ENCODE measurements at places on chromosomes 2 and 18.

- DNase-seq = peak; percentile 19
These were observed 1.7 kb upstream of the PPP4R1 start for GRCh38 chr18:9616049-9616448.

- no peak for DNase-seq
These were observed 220.3 kb downstream of the ANAPC1 start for GRCh38 chr2:111663471-111664274.

GRCh38 chr2:235300368-235301201 is 193.3 kb upstream of the AGAP1 start:
- no peak for DNase-seq

- DNase-seq = no peak
These were observed 481.1 kb downstream of the CBLN2 start for GRCh38 chr18:72063001-72063400.

DNA sequence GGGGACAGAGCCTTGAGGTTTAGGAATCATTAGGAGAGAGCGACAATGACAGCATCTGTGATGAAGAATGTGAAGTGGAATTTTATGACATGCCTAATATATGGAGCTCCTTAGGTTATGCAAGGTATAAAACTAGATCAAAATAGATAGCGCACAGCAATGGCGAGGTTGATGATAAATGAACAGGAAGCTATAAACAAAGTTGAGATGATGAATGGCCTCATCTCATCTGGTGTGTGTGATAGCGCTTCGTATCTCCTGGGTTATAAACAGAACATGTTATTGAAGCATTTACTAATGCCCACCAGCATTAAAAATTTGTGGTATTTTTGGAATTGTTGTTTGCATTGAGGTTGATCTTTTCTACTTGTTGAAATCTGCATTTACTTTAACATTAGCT is 231.5 kb downstream of the LTBP1 start:
- no peak for DNase-seq

GRCh38 chr2:166193407-166193806 is 65.6 kb upstream of the SCN1A start:
- no peak for DNase-seq

- no peak for DNase-seq
These were observed 23.7 kb downstream of the TMEM127 start for GRCh38 chr2:96241900-96242611.

GRCh38 chr2:68994864-68995263 is 18.1 kb upstream of the ANTXR1 start:
- no peak for DNase-seq

DNA sequence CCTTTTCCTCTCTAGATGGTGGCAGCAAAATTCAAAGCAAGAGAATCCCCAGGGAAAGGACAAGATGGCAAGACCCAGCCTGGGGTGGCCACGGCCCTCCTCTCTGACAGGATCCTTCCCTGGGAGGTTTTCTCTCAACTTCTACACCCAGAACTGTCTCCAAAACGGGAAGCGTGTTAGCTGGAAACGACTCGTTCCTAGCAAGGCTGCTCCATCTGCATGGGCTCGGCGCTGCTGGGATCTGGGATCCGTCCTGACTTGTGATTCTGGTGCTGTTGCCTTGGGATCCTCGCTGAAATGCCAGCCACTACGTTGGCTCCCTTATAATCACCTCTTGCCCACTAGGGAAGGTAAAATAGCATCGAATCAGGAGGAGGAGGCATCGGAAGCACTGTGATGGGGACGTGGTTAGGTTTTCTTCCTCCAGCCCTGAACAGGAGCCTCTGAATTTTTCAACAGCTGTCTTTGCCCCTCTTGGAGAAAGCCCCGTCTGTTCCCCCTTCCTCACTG is 514.8 kb upstream of the MYT1L start:
- no peak for DNase-seq

DNA sequence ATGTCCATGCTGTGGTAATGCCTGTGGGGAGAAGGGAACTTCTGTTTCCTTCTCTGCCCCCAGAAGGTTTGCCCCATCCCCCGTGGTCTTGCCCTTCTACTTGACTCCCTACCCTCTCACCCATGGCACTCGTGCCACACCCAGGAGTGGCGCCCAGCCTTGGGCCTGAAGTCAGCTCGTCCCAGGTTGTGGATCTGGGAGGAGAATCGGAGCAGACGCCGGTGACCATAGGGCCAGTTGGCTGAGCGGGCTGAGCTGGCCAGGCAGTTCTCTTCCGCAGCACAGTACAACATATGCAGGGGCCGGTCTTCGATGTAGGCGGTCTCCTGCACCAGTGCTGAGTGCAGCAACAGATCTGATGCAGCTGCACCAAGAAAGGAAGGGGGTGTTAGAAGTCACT is 4.7 kb downstream of the HTRA2 start:
- DNase-seq = no peak

DNA sequence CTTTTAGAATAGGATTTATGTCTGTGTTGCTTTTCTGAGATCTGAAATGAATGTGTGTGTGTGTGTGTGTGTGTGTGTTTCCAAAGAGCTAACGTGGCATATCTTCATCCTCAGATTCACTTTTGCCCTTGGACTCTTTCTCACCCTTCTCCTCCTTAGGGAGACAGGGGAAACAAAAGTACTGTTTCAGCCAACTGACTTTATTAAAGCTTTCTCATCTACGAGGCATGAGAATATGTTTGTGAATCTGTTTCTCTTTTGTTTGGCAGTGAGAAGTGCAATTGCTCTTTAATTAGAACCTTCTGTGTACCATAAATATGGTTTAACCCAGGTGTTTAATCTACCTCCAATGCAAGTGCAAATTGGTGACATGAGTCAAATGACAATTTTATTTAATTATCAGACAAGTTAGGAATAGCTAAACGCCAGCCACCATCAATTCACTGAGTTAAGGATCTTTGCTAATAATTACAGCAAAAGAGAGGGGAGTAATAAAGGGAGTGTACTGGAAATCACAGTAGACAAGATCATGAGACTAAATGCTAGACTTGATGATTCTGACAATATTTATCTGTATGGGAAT is 186.4 kb upstream of the COL3A1 start:
- DNase-seq = no peak

DNA sequence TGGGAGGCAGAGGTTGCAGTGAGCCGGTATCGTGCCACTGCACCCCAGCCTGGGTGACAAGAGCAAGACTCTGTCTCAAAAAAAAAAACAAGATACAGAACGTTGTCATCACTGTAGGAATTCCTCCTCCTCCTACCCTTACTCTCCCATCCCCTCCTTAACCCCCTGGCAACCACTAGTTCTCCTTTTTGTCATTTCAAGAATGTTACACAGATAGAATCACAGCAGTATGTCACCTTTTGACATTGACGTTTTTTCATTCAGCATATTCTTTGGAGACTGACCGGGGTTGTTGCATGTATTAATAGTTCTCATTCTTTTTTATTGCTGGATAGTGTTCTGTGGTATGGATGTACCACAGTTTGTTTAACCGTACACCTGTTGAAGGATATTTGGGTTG is 32.4 kb downstream of the TTLL4 start:
- no peak for DNase-seq

DNA sequence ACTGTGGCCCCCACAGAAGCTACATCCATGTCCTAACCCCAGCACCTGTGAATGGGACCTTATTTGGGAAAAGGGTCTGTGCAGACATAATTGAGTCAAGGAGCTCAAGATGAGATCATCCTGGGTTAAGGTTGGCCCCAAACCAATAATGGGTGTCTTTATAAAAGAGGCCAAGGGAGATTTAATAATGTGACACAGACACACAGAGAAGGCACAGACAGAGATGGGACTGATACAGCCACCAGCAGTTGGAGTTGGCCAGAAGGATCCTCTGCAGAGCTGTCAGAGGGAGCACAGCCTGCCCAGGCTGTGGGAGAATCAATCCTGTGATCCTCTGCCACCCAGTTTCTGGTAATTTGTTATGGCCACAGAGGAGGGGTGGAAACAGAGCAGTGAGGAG is 26.0 kb downstream of the SNORC start:
- DNase-seq = no peak

- DNase-seq = no peak
These were observed 206.1 kb downstream of the KLHL29 start for GRCh38 chr2:23591111-23591510.

DNA sequence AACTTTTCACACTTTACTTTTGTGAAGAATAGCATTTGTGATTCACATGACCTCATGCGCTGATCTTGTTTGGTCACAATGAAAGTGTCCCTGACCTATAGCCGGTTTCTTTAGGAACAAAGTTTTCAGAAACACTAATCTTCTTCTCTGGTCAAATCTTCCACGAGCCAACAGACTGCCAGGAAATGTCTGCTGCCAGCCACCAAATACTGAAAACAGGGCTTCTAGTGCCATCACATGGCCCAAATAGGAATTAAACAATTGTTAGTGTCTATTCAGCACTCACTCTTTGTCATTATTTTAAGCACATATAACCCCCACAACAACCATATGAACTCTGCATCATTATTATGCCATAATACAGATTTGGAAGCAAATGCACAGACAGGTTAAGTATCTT is 286.5 kb upstream of the SYT4 start:
- DNase-seq = no peak

GRCh38 chr2:239330836-239331235 is 70.0 kb downstream of the HDAC4 start:
- DNase-seq = no peak

GRCh38 chr18:48991676-48992075 is 40.9 kb upstream of the SMAD7 start:
- no peak for DNase-seq

- no peak for DNase-seq
These were observed 70.4 kb downstream of the KCTD1 start for GRCh38 chr18:26477828-26478466.

- no peak for DNase-seq
These were observed 80.4 kb downstream of the POLR1A start for GRCh38 chr2:86025229-86025820.

- DNase-seq = no peak
These were observed 349.8 kb downstream of the RBM43 start for GRCh38 chr2:150911766-150912280.

DNA sequence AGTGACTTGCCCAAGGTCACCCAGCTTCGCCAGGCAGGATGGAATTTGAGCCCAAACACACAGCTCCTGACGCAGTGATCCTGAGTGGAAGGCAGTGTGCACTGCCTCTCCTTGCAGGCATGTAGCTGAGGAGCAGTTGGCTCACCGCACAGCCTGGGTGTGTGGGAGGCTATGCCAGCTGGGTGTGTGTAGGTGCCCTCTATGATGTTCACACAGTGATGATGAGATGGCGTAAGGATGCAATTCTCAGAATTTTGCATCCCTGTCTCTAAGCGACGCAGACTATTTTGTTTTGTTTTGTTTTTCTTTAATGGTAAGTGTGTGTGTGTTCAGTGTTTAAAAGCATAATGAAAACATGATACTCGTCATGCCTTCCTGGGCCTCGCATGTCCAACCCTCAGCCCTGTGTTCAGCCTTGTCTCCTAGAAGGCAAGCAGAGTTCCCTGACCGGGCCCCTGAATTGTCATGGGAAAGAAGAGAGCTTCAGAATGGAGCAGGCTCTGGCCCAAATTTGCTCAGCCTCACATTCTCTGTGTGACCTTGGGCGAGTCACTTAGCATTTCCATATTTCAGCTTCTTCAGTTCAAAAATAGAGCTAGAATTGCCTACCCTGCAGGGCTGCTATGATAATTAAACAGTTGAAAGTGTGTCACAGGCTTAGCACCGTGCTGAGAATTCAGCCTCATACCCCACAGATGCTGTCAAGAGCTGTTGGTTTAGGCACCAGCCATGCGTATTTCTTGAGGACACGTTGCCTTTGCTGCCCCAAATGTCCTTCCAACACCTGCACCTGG is 603.6 kb upstream of the RAB6C start:
- DNase-seq = no peak

- no peak for DNase-seq
These were observed 492.2 kb upstream of the GCFC2 start for GRCh38 chr2:76202866-76203265.

- DNase-seq = no peak
These were observed 256.6 kb upstream of the CTAGE1 start for GRCh38 chr18:22674272-22674671.

GRCh38 chr2:137969418-137969765 is 5.1 kb downstream of the HNMT start:
- no peak for DNase-seq

DNA sequence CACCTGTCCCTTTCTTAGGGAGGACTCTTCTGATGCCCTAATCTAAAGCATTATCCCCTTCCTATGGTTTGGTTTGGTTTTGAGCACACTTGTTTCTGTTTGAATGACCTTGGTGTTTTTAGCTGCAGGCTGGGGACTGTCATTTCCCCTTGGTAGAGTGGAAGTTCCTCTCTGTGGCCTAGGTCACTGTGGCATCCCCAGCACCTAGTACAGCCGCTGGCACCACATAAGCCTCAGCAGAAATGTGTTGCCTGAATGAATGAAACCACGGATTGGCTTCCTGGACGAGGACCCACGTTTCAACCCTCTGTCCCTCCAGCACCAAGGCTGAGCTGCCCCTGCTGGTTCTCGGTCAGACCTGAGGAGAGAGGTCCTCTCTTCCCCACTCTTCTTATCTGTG is 159.9 kb downstream of the CTIF start:
- DNase-seq = no peak

GRCh38 chr2:178213991-178214390 is 19.7 kb downstream of the OSBPL6 start:
- no peak for DNase-seq

- DNase-seq = no peak
These were observed 43.5 kb downstream of the INSIG2 start for GRCh38 chr2:118131771-118132170.

GRCh38 chr18:37669991-37670534 is 104.5 kb upstream of the CELF4 start:
- DNase-seq = no peak

- DNase-seq = peak; percentile 79
These were observed 12.4 kb downstream of the DYM start for GRCh38 chr18:49447810-49448745.

DNA sequence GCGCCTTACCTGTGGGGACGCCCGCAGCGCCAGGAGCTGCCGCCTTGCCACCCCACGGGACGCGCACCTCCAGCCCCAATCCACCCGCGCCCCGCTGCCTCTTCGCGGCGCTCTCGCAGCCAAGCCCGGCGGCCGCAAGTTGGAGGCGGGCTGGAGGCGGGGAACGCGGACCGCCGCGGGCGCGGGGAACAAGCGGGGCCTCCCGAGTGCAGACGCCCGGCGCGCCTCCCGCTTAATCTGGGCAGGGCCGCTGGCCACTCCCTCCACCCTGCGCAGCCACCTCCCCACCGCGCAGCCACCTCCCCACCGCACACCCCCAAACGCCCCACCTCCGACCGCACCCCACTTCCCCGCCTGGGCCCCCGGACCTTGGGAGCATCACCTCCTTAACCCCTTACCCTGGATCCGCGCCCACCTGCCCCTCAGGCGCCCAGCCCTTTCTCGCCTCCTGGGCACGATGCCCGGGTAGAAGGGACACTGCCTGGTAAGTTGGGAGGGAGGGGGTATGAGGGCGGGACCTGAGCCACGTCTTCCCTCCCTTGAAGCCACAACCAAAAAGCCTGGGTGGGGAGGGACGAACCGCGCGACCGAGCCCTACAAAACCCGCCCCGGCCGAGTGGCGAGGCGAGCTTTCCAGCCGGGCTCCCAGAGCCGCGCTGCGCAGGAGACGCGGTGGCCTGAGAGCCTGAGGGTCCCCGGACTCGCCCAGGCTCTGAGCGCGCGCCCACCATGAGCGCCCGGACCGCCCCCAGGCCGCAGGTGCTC is at the start of the genes COL4A3 and COL4A4:
Gene COL4A3, plus strand, starts transcription at position 627 of the 765 bp plus-strand sequence. Its CDS starts 103 bp downstream, at position 730.
Gene COL4A4, minus strand, starts transcription at position 208 of the 765 bp plus-strand sequence. CDS start 16,722 bp downstream, outside the sequence.
- no peak for DNase-seq

GRCh38 chr18:36058674-36059073 is 8.7 kb downstream of the RPRD1A start:
- DNase-seq = no peak

GRCh38 chr2:5690286-5690685 is 1.9 kb upstream of the SOX11 start:
- DNase-seq = no peak
